ENCODE measurements at places on chromosomes 7 and 10. TPM values are rescaled to one million over a fixed set of nuclear protein-coding genes. Genes with fewer than 3 reads are reported as not detected.

The SLC26A3 gene
- not detected for total RNA-seq

DNA sequence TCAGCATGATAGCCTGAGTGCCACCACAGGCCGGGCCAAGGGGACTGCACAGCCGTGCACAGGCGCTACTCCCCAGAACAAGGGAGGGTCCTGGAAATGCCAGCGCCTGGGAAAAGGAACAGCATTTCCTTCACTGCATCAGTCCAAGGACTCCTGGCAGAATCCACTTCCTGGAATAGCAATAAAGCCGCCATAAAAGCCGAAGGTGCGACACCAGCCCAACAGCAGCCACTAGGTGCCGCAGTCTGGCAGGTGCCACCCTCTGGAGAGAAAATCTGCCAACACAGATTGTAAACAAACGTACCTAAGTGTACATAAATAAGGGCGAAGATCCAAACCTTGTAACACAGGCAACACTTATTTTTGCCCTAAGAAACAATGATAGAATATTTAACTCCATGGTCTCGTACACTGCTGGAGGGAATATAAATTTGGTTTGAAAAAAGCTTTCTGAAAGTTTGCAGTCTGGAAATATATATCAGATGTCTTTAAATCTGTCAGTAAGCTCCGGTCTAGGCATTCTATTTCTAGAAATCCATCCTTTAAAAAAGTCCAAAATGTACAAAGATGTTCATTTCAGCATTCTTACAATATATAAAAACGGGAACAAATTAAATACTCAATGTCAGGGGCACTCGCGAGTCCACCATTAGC is 22.2 kb downstream of the VOPP1 start:
- no peak for DNase-seq

DNA sequence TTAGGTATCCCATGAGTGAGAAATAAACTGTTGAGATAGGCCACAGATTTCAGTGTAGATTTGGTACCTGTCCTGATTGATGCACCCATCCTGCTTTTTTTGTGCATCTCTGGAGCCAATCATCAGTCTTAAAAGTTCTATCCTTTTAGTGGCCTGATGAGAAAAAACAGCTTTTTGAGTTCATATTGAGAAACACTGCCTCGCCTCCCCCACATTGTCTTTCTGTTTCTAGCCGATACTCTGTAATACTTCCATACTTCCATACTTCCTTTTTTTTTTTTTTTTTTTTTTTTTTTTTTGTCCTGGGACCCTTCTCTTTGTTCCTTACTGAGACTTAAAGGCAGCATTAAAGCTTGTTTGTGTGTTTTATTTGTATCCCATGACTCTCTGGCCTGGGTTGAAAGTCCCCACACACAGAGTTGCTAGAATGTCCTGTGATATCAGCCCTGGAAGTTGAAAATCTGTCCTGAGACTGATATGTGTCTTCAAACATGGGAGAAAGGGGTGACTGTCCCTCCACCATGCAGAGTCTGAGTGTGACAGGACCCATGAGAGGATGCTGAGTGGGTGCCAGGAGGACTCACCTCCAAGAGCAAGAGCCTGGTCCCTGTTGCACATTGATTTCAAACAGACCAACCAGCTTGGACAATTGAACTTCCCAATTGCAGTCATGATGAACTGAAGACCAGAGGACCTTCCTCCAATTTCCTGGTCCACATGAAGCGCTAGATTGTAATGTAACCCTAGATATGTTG is 5.7 kb downstream of the ZNF22 start:
- no peak for DNase-seq

- DNase-seq, result no peak
These were observed 8.7 kb upstream of the PYROXD2 start for GRCh38 chr10:98423691-98424120.

The MSRB2 gene
- 42.6 TPM for total RNA-seq

DNA sequence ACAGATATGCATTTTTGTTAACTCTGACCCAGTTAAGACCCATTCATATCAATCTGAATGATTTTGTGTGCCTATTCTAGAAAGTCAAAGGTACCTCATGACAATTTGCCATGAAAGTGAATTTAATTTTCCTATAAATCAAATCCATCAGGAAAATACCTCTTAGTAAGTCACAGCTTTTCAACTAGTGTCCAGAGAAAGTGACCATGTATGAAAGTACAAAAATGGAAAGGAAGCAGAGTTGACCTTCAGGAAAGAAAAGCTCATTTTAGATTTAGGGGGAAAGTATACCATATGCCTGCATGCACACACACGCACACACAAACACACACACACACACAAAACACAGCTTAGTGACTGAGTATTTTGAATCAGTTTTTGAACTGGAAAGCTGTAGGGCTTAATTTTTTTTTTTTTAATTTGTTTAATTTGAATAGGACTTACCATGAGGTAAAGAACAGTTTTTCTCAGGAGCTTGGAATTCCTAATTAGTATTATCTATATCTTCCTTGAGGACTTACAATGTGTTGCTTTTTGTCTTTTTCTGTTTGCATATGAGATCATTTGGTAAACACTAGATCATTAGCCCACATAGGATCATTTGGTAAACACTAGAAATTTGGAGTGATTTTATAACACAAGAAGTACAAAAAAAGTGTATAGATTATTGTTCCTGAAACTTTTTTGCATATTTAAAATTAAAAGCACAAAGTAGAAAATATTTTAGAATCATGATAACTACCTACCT is 61.6 kb downstream of the ZNF277 start:
- no peak for DNase-seq

The TMEM270 gene
- total RNA-seq, result not detected

GRCh38 chr10:112911206-112911605 is 38.8 kb upstream of the TCF7L2 start:
- no peak for DNase-seq

The UPK3BL2 gene
- 27.6 TPM for total RNA-seq

The GARIN1A gene
- not detected for total RNA-seq

GRCh38 chr7:28855538-28856217 is 102.5 kb downstream of the TRIL start:
- peak; percentile 87 for DNase-seq

DNA sequence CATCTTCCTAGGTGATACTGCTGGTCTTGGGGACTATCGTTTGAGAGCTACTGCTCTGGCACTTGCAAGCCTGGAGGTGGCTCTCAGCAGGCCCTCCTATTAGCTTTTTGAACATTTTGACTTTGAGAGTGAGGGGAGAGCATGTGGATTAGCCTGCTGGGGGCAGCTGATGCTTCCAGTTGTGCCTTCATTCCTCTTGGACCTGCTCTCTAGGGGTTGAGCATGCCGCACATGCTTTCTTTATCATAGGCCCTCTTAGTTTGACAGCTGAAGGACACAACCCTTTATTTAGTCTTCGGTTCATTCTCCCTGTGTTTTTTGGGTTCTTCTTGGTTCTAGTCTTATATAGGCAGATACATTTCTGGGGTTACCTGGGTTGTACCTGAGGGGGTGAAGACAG is 132.1 kb downstream of the GALNT17 start:
- DNase-seq, result no peak

GRCh38 chr7:73999664-74000435 is 28.1 kb upstream of the ELN start:
- no peak for DNase-seq

The CYP3A4 gene
- not detected for total RNA-seq

The SORCS1 gene
- not detected for total RNA-seq

The KAZALD1 gene
- 35.4 TPM for total RNA-seq

DNA sequence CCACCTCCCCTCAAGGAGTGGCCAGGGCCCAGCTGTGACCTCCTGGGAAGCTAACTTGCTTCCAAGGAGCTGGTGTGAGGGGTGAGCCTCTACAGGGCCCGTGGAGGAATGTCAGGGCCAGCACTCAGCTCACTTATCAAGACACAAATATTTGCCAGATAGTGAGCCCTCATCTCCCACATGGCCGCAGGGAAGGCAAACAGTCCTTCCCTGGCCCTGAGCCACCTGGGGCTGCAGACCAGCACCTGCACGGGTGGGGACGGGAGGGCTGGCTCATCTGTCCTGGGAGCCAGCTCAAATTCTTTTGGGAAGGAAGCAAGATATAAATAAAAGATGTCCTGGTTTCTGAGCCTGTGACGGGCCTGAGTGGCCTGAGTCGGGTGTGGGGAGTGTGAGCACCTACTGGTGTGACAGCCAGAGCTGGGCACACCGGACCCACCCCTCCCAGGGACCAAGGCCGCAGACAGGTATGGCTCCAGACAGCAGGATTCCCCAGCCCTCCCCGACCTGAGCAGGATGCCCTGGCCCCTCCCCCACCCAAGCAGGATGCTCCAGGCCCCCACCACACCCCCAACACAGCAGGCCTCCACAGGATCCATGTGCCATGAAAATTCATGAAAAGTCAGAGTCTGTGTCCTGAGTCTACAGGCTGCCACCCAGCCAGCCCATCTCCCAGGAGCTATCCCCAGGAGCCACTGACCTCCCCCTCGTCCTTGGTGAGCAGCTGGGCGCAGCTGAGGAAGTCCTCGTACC is 148.0 kb downstream of the MAPK8 start:
- no peak for DNase-seq

The PRPS1L1 gene
- not detected for total RNA-seq

DNA sequence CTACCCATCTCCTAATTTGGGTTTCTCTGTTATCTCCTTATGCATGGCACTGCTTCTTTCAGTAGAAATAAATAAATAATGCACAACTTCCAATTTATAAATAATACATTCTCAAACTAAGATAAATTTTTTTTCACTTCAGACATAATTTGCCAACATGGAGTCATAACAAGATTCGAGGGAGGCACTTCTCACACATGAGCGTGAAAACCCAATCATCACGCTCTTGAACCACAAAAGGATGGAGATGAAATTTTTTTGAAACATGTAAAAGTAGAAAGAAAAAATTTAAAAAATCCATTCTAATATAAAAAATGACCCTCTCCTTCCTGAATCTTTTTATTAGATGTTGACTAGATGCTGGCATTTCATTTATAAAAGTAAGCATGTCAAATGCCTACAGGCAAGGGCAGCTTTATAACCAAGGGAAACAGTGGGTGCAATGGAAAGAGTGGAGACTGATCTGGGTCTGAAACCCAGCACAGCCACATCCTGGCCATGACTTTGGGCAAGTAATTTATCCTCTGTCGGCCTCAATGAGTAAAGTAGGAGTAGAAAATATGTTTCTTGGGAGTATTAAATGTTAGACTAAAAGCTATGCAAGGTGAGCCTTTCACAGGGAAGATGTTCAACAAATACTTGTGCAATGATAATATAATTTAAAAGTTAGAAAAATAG is 185.0 kb downstream of the STK31 start:
- DNase-seq, result no peak

The OR2A25 gene
- total RNA-seq, result not detected

DNA sequence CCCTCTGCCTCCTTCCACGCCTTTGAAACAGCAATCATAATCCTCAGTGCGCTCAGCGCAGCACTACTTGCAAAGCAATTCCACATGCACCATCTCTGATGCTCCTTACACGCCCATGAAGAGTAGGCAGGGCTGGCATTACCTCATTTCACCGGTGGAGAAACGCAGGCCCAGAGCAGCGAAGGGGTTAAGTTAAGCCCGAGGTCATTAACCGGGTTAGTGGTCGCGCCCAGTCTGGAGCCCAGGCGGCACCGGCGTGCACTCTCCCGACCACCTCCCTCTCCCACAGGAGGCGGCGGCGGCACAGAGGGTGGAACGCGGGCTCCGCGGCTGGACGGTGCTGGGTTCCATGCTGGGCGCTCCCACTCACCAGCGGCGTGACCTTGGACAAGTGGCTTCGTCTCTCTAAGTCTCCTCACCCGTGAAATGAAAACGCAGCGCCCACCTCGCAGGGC is 515 bp downstream of the FASTK start:
- no peak for DNase-seq

GRCh38 chr10:81866753-81867152 is 8.2 kb upstream of the NRG3 start:
- peak; percentile 83 for DNase-seq

- DNase-seq, result no peak
These were observed 96.9 kb upstream of the SH2B2 start for GRCh38 chr7:102189756-102190155.

The ZNRF2 gene
- total RNA-seq, result 20.3 TPM

DNA sequence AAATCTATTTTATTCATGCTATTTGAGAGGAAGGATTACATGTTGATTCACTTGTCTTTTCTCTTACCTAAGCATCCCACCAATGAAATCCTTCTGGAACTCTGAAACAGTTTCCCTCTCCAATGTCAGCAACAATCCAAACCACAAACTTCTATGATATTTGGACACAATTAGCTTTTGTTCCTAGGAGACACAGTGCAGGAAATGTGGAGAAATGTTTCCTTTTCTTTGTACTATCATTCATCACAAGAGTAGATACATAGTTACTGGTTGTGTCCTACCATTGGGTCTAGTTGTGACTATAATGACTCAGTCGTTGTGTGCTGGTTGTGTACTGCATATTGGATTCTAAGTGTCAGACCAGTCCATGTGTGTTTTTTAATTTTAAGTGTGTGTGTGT is 156.8 kb upstream of the MAGI2 start:
- no peak for DNase-seq

The LCOR gene
- total RNA-seq, result 5.8 TPM

GRCh38 chr7:20787660-20788419 is 1.2 kb upstream of the SP8 start:
- DNase-seq, result no peak

The NSUN6 gene
- 1.0 TPM for total RNA-seq

- no peak for DNase-seq
These were observed 9.8 kb downstream of the CEP41 start for GRCh38 chr7:130430841-130431666.

The MACROH2A2 gene
- total RNA-seq, result 29.4 TPM

The CDC14C gene
- not detected for total RNA-seq

The SLC26A4 gene
- total RNA-seq, result not detected

- DNase-seq, result no peak
These were observed 75.5 kb downstream of the MACC1 start for GRCh38 chr7:20141666-20142065.

The IDI2 gene
- total RNA-seq, result not detected

The TAS2R41 gene
- total RNA-seq, result not detected

GRCh38 chr7:44223362-44224079 is 22.7 kb downstream of the YKT6 start:
- no peak for DNase-seq

- DNase-seq, result no peak
These were observed 191.1 kb downstream of the ZMYND11 start for GRCh38 chr10:326350-326749.

The COL17A1 gene
- not detected for total RNA-seq

The LIPM gene
- not detected for total RNA-seq
